ENCODE measurements at places on chromosomes 2 and 18.

DNA sequence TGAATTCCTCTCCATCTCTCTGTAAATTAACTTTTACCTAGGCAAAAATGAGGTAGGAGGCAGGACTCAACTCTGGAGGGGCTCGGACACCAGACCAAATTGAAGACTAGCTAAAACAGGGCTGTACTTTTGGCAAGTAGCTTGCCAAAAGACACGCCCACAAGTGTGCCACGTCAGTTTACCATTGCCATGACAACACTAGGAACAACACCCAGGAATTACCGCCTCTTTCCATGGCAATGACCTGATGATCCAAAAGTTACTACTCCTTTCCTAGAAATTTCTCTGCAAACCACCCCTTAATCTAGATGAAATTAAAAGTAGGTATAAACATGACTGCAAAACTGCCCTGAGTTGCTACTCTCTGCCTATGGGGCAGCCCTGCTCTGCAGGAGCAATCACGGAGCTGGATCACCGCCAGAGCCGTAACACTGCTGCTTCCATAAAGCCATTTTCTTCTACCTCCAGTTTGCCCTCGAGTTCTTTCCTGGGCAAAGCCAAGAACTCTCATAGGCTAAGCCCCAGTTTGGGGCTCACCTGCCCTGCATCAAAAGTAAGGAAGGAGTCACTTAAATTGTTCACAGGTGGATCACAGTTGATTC, 66.0 kb upstream of the FAM136A start:
- DNase-seq, result no peak

GRCh38 chr2:60490848-60491247, 62.6 kb downstream of the BCL11A start:
- no peak for DNase-seq

- no peak for DNase-seq
Observed at GRCh38 chr2:122469147-122469546, 713.7 kb downstream of the TSN start.

DNA sequence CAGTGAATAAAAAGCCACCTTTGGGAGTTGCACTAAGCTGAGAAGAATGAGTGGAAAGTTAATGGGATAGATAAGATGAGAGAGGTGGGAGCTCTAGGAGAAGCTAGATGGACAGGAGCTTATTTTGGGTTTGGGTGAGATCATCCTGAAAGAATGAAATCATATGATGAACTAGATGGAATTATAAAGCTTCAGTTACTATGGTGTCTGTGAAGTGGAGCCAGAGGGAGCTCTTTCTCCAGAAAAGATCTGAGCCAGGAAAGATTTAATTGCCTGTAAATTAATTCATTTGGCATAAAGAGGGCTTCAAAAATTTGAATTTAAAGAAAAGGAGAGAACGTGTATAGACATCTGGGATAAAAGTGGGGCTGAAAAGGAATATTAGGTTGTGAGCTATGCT, 10.3 kb downstream of the DNAH6 start:
- DNase-seq, result no peak

- no peak for DNase-seq
Observed at GRCh38 chr2:218340656-218341055, 16.0 kb upstream of the CATIP start.
